ENCODE measurements at places on chromosomes 7 and 10.

GRCh38 chr10:33703501-33704213 lies 369.2 kb upstream of the NRP1 start:
- DNase-seq = no peak

DNA sequence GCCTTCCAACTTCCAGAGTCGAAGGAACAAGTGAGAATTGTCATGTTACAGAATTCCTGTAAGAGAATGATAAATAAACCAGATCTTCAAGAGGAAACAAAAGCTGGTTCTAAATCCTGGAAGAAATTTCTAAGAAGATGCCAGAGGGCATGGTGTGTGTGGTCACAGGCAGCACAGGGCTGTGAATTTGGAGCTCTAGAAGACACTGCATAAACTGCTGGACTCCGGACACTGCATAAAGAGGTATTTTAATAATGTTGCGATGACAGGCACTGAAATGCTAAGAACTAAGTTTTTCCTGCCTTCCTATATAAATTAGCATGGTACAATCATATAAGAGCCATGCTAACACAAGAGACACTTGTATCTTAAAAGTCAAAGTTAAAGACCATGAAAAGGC lies 86.0 kb downstream of the LARP4B start:
- DNase-seq = no peak

DNA sequence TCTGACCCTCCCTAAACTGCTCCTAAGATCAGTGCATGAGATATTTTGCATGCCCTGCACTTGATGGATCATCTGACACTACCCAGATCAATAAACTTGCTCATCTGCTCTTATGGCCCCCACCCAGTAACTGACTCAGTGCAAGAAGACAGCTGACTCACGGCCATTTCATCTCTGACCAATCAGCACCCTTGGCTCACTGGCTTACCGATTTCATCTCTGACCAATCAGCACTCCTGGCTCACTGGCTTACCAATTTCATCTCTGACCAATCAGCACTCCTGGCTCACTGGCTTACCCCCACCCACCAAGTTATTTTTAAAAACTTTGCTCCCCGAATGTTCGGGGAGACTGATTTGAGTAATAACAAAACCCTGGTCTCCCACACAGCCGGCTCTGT lies 37.2 kb upstream of the OPTN start:
- DNase-seq = no peak

DNA sequence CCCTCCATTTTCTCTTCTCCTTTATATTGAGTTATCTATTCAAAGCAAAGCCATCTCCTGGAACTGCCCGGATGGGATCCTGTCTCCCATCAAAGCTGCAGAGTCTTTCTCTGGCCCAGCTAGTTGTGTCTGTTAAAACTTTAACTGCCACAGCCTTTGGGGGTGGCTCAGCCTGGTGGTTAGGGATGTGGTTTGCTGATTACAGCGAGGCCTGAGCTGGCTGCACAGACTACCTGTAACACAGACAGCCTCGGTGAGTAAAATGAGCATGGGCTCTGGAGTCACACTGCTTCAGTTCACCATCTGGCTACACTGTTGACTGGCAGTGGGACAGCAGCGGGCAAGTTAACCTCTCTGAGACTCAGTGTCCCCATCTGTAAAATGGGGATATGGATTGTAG lies 18.4 kb upstream of the HABP2 start:
- DNase-seq = no peak

GRCh38 chr7:130882396-130882795 lies 148.4 kb upstream of the KLF14 start:
- no peak for DNase-seq

GRCh38 chr7:29315122-29315891 lies 120.7 kb downstream of the CHN2 start:
- DNase-seq = no peak

DNA sequence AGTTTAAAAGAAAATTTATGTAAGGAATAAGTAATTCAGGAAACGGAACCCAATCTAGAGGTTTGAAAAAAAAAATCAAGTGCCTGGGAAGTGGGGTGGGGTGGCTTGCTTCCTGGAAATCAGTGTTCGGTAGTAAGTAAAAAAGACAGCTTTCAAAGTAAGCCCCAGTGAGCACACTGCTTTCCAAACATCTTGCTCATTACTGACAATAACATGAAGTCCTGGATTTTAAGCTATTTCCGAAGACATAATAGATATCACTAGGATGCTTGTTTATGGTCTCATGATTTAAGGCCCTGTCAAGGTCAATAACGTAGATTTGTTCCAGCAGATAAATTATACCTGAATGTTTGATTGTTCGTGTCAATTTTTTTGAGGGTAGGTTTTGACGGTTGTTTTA lies 1.3 kb downstream of the STAMBPL1 start:
- DNase-seq = no peak

GRCh38 chr10:101536800-101537199 lies 51.3 kb downstream of the POLL start:
- no peak for DNase-seq

GRCh38 chr7:148773334-148773733 lies 74.6 kb downstream of the CUL1 start:
- no peak for DNase-seq

GRCh38 chr7:158487631-158488151 lies 99.9 kb downstream of the PTPRN2 start:
- DNase-seq = no peak

DNA sequence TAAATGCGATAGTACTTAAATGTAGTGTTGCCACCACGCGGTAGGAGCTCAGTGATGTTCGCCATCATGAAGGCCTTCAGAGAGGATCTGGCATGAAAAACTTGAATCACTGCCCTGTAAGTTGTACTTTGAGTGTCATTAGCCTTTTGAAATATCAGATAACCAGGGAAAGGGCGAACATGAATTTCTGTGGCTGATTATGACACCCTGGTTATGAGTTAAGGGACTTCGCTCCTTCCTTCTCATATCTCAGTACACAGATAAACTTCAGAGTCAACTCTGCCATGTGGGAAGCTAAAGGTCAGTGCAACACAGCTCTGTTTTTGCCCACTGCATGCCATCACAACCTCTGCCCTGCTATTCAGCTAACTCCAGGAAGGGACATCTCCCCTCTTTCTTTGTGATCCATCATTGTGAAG lies 8.9 kb upstream of the ACSL5 start:
- DNase-seq = peak; percentile 20

DNA sequence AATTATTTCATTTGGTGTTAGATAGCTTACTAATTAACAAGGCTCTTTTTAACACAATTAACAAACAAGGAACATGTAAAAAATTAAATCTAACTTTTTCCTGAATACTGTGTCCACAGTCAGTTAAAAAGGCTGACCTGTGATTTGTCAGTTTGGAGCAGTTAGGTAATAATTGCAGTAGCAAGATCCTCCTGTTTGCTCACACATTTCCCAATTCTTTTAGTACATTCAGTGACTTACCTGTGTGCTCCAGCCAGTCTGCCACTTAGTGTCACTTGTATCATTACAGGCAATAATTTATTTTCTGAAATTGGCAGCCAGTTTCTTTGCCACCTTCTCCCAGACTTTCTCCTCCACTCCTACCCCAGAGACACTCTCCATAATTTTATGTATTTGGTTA lies 66.8 kb downstream of the LHFPL3 start:
- DNase-seq = no peak

DNA sequence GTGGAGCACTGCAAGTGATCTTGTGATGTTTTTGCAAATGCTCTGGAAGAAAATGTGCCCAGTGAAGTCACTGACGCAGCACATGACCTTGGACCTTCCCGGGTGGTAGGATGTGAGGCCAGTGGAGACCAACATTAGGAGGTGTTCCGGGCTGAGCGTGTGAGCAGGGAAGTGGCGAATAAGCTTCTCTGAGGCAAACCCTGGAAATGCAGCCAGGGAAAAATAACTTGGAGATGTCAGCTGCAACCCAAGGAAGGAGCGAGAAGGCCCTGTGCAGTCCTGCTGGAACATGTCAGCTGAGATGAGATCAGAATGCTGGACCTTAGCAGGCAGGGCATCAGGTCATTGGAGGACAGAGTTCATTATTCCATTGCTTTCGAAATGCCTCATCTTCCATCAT lies 18.6 kb upstream of the SDK1 start:
- DNase-seq = no peak

- no peak for DNase-seq
Measured at GRCh38 chr10:103696411-103697145, 158.8 kb downstream of the SH3PXD2A start.

GRCh38 chr7:94449151-94449725 lies 54.5 kb downstream of the COL1A2 start:
- DNase-seq = no peak

- DNase-seq = no peak
Measured at GRCh38 chr7:96719164-96719563, 9.5 kb upstream of the SEM1 start.

DNA sequence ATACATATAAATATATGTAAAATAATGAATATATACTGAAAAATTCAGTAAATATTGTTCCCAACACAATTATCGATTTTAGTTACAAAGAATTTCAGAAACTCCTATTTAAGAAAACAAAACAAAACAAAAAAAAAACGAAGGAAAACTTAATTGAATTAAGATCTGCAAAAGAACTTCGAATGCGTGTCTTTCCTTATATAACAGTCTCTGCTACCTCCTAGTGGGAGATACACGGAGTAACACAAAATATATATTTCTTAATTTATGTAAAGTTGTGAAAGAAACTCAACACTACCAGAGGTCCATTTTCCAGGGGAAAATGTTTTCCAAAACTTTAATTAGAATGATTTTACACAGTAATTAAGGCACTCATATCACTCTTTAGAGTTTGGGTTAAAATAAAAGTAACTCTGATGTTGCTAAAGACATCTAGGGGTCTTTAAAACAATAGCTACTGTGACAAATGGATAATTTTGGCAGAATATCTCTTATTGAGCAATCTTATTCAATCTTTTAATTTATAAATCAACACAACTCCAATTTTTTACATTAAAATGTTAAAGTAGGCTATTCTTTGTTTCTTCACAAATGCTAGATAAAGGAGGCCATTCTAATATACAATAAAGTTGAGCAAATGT lies 41.6 kb downstream of the NEBL start:
- no peak for DNase-seq

GRCh38 chr7:112495810-112496462 lies 15.1 kb downstream of the LSMEM1 start:
- DNase-seq = no peak

- DNase-seq = no peak
Measured at GRCh38 chr7:158157460-158157859, 430.2 kb downstream of the PTPRN2 start.

- peak; percentile 82 for DNase-seq
Measured at GRCh38 chr10:46094931-46095750, 49.1 kb upstream of the MSMB start.

- DNase-seq = no peak
Measured at GRCh38 chr7:17680943-17681351, 259.3 kb downstream of the SNX13 start.

GRCh38 chr10:25530306-25530705 lies 355.5 kb downstream of the GPR158 start:
- DNase-seq = no peak

- no peak for DNase-seq
Measured at GRCh38 chr10:77283326-77283725, 354.3 kb downstream of the KCNMA1 start.

GRCh38 chr7:85510287-85510686 lies 323.4 kb upstream of the SEMA3D start:
- no peak for DNase-seq

DNA sequence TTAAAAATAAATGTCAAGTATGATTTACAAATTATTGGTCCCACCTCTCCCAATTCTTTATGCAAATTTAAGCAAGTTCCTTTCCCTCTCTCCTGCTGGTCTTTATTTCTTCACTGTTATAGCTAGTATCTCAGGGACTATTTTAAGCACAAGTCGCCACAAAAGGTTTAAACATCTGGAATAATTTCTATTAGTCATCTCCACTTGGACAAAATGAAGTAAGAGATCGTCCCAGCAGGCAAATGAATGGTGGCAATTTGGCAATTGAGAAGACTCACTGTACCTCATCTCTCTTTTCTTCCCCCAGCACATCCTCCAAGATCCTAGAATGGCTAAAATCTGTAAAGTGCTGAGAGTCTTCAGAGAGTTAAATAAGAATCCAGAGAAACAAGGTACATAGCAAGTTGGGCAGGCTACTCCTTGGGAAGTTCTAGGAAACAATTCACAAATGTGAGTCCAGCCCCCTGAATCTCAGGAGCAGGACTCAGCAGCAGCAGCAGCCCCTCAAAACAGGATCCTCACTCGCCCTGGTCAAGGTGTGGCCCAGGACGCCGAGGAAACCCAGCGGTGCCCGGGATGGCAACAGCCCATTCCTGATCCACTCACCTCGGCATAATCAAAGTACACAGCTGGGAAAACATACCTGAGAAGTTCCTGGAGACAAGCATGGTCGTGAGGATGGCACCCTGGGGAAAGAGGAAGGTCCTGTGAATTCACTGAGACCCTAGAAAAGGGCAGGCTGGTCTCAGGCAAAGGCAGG lies 30.3 kb upstream of the NDST2 start:
- no peak for DNase-seq

DNA sequence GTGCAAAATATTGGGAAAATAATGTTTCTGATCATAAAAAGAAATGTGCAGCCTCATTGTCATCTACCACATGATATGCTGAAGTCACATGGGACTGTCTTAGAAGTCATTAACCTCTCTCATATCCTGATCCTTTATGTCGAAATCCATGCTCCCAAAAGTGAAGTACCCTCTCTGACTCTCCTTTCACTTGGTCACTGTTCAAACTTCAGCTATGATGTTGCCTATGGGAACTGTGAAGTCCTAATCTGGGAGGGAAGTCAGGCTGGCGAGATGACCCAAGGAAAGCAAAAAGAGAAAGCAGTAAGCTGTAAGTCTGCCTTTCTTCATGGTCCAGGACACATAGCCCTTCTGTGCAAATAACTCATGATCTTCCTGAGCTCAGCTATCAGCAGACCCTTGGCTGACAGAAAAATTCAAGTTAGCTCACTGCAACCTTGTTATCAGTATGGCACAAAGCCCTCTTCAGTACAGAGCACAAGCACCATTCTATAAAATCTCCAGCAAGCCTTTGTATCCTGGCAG lies 29.5 kb downstream of the WASL start:
- no peak for DNase-seq

GRCh38 chr10:30554440-30554825 lies 75.1 kb downstream of the LYZL2 start:
- DNase-seq = no peak

- DNase-seq = no peak
Measured at GRCh38 chr7:158113321-158114025, 474.1 kb downstream of the PTPRN2 start.

GRCh38 chr10:29783201-29783947 lies 148.6 kb upstream of the SVIL start:
- no peak for DNase-seq
